ENCODE measurements at places on chromosomes 6 and 20.

DNA sequence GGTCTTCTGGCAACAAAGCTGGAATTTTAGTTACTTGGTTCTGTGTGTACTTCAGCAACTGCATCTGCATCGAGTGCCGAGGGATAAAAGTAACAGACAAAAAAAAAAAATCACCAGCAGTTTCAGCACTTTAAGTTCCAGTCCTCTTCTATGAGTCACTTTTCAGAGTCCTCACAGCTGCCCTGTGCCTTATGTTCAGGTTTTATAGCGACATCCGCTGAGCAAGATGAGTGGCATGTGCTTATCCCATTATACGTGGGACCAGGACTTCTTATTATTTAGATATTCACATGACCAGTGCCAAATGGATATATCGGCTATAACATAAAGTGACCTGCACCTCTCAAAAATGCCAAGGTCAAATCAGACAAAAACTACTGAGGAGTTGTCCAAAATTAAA, 242.9 kb downstream of the FOXA2 start:
- DNase-seq: no peak

DNA sequence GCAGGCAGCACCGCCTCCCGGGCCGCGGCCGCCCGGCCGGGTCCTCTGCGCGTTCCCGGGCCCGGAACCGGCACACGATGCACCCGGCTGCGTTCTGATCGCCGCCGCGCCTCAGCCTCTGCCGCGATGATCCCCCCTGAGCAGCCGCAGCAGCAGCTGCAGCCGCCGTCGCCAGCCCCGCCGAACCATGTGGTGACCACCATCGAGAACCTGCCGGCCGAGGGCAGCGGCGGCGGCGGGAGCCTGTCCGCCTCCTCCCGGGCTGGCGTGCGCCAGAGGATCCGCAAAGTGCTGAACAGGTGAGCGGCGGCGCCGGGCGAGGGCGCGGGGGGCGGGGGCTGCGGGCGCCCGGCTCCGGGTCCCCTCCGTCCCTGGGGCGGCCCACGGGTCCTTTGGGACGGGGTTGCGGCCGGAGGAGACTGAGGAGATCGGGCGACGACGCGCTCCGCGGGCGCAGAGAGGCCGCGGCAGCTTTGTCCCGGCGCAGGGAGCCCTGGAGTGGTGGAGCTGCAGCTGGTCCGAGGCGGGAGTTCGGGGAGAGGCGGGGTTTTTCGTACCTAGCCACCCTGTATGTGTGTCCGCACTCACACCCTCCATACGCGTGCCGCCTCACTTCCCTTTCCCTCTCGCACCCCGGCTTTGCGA, 659 bp downstream of the SLC35F1 start:
- no peak for DNase-seq

DNA sequence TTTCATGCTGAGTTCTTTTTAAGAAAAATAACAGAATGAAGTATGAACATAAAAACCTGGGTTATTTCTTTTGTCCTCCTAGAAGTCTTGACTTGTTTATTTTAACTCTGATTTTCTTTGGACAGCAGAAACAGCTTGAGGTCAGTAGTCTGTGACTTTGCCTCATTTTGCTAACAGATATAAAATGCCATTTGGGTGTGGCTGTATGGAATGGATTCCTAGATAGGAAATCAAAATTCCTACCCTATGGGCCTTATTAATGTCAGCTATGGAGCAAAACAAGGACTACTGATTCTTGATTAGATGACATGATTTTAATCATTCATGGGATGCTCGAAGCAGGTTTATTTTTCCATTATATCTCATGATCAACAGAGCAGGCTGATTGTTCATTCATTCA, 46.8 kb upstream of the TENT5A start:
- DNase-seq: no peak

DNA sequence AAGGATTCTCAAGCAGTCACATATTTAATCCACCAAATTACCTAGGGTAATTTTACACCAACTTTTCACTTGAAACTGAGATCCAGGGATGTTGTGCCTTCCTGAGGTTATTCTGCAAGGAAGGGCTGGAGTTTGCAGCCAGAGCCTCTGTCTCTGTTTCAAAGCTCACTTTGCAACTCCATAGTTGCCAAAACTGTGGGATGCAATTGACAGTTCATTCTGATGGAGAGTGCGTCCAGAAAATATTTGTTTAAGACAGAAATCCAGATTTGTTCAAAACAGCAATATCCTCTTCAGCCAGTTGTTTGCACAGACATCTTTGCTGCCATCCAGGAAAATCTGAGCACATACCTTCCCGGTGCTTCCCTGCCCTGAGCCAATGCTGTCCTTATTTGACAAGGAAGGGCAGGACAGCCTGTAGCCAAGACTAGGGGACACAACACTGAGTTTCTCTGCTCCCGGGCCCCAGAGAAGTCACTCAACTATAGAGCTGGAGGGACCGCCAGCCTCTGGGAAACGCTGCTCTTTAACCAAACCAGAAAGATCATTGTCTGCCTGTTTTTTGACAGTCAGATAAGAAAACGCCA, 297.4 kb downstream of the HIVEP2 start:
- DNase-seq: no peak

DNA sequence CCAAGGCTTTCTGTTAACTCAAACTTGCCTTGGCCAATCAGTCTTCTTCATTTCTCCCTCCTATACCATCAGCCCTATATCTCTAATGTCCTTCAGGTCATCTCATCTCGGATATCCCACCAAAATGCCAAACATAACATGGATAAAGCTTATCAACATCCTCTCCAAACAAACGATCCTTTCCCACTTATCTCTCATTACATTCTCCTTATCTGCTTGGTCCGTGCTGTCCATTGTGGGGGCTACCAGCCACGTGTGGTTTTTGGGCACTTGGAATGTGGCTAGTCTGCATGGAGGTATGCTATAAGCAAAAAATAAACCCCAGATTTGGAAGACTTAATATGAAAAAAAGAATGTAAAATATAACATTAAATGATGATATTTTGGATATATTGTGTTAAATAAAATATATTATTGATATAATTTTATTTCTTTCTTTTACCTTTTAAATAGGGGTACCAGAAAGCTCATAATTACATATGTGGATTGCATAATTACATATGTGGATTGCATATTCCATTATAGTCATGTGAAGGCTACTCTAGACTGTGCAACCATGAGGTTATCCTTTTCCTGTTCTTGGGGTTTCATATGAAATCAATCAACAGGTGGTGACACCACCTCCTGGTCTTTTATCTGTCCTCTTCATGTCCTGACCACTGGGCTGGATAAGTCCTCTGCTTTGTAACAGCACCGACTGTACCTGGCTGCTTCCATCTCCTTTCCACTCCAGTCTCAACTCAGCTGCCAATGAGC, 123.0 kb downstream of the CD83 start:
- no peak for DNase-seq

- DNase-seq: no peak
These were observed 359.4 kb downstream of the HDGFL1 start for GRCh38 chr6:22928775-22929174.

DNA sequence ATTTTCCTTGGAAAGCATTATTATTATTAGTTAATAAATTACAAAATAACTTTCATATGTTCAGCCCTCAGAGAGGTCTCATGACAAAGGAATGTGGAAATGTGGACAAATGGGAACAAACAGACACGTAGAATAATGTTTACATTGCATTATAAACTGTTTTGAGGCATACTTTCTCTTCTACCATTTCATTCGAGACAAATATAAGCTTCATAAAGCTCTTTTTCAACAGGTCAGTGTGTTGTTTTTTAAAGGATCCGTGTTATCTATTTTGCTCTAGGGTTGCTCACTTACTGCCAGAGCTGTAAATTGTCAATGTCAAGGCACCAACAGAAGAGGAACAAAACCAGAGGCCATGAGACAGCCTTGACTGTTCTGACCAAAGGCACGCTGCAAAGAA, 256.8 kb downstream of the PHACTR1 start:
- no peak for DNase-seq

DNA sequence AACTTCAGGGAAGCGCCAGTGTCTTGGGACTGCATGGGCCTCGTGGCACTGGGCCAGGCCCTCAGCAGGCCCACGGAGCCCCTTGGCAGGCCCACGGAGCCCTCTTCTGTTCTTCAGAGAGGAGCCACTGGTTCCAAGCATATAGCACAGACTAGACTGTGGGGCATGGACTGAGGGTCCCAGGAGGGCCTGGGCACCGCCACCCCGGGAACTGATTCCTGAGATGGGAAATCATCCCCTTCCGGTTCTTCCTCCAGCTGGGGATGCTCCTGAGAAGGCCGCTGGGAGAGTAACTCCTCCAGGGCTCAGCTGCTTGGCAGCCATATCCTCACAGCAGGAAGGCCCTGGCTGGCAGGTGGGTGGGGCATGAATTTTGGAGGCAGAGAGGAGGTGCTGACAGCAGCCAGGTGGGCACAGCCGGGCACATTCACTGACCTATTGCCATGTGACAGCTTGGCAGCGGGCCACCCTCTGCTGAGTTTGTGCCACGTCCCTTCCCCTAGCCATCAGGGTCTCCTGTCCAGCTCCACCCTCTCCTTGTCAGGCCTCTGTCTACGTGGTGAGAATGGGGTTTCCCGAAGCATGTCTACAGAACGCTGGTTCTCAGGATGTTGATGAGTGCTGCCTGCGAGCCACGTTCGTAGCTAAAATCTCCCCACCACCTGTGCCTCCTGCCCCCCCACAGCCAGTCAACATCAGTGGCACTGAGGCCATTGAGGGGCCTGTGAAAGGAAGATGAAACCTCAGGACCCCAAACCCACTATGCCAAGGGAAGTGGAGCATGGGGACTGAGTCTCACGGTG, 152.1 kb downstream of the TAF4 start:
- no peak for DNase-seq

- no peak for DNase-seq
These were observed 22.5 kb upstream of the QKI start for GRCh38 chr6:163391985-163392384.

GRCh38 chr6:163501026-163501425, 86.5 kb downstream of the QKI start:
- no peak for DNase-seq

DNA sequence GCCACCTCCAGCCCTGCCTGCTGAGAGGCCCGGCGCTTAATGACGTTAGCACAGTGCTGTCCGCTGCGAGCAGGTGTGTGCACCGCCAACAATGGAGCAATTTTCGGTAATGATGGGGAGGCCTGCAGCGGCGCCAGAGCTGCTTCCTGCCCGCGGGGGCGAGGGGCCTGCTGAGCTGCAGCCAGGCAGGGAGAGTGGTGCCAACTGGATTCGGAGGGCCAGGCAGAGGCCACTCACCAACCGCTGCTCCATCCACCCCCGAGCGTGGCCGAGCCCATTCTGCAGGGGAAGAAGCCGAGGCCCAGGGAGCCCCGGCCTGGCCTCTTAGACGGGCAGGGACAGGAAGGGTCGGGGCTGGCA, 9.6 kb downstream of the HRH3 start:
- no peak for DNase-seq

DNA sequence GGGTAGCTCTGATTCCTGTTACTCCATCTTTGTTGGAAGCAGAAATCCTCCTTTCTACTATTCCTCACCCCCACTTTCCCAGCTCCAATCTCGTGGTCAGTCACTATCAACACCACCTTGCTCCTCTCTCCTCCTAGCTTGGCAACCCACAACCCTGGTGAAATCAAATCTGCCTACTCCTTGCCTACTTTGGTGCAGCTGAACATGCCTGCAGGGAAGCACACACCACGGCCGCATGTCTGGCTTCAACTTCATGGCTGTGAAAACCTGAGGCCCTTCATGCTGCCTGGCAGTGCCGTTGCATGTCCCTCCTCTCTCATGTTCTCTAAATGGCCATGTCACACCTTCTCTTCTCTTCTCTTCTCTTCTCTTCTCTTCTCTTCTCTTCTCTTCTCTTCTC, 112.4 kb upstream of the FOXA2 start:
- no peak for DNase-seq

GRCh38 chr6:125802383-125802782, 11.6 kb downstream of the NCOA7 start:
- DNase-seq: no peak

DNA sequence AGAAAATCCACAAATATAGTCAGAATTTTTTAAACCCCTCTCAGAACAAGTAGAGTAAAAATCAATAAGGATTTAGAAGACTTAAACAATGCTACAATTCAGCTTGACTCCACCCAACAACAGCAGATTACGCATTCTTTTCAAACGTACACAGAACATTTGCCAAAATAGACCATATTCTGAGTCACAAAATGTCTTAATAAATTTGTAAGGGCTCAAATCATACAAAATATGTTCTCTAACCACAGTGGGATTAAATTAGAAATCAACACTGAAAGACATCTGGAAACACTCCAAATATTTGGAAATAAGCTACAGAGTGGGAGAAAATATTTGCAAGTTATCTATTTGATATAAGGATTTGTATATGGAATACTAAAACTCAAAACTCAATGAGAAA, 164.2 kb upstream of the AKAP12 start:
- DNase-seq: no peak

- DNase-seq: no peak
These were observed 4.6 kb downstream of the SDC4 start for GRCh38 chr20:45343532-45344167.

DNA sequence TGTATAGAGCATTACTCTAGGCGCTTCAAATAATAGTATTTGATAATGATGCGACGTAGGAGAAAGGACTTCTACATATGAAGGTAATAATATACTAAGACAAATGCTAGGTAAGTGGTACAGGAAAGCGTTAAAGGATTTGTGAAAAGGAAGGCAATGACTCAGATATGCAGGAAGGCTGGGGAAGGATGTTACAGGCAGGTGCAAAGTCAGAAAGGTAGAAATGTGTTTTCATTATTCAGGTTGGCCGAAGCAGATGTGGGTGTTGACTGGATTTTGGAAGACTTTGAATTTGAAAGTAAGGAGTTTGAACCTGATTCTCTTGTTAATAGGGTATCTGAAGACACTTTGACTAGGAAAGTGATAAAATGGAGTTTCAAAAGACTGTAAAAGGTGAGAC, 51.0 kb downstream of the STK4 start:
- DNase-seq: no peak

DNA sequence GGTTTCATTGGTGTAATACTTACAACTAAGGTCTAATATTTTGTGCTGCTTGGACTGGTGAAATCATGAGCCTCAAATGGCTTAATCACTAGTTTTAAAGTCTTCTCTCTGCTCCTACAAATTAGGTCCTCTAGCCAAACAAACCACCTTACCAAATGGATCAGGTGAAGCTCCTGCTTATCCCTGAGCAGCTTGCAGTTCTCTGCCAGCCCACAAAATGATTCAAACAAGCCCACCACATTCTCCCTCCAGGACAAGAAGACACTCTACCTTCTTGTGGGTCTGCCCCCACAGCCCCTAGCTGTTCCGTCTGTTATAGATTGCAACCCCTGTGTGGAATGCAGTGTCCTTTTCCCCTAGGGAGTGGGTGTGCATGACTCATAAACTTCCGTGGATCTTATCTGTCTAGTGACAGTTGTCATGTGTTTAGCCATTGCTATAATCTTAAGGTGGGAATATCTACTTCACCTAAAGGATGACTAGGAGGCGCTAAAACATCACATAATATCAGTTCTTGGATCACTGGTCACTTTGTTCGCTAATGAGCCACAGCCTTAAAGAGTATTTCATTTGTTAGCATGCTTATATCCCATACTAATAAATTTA, 940.5 kb upstream of the MANEA start:
- DNase-seq: no peak

- DNase-seq: no peak
These were observed 94.7 kb upstream of the AHI1 start for GRCh38 chr6:135592276-135592675.
